ENCODE measurements at places on chromosomes 6 and 20. TPM values are rescaled to one million over a fixed set of nuclear protein-coding genes. Genes with fewer than 3 reads are reported as not detected.

The BEND6 gene
- 0.48 TPM for total RNA-seq

The FBXO9 gene
- 103 TPM for total RNA-seq

The RIN2 gene
- total RNA-seq: not detected

The MRPL14 gene
- total RNA-seq: 33.6 TPM

DNA sequence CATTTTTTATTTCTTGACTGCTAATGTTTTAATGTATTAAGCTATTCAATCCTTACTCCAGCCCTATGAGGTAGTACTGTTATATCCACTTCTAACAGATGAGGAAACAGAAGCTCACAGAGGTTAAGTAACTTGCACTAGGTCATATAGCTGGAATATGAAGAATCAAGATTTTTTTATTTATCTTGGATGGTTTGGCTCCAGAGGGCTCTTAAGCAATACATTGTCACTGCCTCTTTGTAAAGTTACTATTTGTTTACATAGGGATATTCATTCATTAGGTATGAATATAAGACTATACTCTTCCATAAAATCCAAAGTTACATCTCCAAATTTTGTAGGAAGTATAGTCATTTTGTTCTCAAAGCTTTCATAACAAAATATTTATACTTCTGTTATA lies 113.8 kb downstream of the LAMP5 start:
- H3K27me3 ChIP-seq: peaks cover 10% of the 10 kb centered on the region
- no peak overlapping the region for H3K4me3 ChIP-seq
- H3K36me3 ChIP-seq: no peaks in the 10 kb centered on the region

Measured in activated T-cell treated with anti-CD3 and anti-CD28 coated beads, Interleukin-2, amount 50 U/mL, for 72 hours (primary cell).